AG09319 (cell line): ENCODE measurements at places on chromosomes 11 and 22.

- DNase-seq: no peak
Measured at GRCh38 chr22:48919851-48920589, 907.7 kb downstream of the BRD1 start.

- DNase-seq: no peak
Measured at GRCh38 chr22:20465759-20466077, 28.1 kb upstream of the SCARF2 start.

DNA sequence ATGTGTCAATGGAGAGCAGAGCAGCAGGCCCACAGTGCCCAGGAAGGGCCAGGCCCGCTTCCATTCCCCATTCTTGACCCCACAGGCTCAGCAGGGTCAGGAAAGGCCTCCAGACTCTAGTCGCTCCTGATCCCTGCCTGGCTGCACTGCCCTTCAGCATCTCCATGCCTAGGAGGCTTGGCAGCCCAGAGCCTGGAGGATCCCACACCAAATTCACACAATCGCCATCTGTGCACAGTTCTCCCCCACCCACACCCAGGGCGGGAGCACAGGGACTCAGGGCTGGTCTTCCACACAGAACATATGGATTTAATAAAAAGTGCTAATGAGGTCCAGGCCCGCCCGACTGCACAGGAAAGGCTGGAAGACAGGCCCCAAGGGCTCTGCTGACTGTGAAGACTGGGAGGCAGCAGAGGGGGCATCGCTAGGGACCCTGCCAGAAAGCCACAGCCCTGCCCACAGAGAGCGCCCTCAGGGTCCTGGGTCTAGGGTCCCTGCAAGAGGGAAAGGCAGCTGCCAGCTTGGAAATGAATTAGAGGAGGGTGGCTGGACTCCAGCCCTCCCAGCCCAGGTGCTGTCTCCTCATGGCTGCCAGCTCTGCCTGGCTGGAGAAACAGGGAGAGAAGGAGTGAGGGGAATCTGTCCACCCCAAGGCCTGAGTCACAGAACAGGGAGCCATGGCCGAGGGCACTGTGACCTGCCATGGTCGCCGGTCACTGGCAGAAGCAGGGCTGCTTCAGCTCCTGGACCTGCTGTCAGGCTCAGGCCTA lies 39.7 kb downstream of the DKK3 start:
- DNase-seq: peak; percentile 86

DNA sequence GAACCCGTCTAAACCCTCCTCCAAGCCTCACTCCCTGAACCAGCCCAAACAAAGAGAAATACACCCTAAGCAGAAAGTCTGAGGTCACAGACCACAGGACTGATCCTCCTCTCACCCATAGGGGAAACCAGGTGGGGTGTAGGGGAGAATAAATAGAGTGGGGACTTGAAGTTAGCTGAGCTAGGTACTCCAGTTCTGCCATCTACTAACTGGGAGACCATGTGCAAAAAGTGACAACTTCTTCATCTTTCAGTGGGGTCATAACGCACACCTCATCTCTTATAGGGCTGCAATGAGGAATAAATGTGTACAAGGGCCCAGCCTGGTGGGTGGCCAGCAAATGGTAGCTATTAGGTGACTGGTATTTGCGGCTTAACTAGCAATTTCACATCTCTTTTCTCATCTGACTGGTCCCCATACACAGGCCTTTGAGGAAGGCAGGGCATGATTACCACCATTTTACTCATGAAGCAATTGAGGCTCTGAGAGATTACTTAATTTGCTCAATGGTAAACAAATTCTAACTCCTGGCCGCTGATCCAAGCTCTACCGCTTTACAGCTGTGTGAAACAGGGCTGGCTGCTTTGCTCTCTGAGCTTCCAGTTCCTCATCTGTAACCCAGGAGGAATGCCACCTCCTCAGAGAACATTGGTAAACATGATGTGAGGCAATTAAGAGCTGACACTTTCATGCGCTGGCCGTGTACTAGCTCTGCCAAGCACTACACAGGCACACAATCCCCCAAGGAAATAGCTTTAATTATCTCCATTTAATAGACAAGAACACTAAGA lies 16.6 kb downstream of the TBC1D10A start:
- DNase-seq: peak; percentile 56

DNA sequence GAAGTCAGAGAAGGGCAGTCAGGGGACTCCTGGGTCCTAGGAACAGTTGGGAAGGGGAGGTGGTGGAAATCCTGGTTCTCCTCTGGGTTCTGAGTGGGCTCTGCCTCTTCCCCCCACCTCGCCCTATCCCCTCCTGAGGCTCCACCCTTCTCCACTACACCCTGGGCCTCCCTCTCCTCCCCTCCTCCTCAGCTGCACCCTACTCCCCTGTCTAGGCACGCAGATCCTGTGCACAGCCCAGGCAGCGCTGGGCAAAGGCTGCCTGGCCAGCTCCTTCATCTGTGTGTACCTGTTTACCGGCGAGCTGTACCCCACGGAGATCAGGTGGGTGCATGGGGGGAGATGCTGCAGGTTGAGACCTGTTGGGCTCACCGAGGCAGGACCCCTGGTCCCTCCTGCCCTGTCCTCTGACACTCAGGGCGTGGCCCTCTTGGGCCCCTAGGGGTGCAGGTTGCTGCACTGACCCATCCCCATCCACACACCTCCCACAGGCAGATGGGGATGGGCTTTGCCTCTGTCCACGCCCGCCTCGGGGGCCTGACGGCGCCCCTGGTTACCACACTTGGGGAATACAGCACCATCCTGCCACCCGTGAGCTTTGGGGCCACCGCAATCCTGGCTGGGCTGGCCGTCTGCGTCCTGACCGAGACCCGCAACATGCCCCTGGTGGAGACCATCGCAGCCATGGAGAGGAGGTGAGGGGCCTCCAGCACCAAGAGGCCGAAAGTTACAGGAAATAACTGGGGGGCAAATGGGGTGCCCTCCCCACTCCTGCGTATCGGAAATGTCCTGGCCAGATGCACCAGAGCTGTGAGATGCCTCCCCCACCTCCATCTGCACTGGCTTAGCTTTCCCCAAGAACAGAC lies 25.3 kb upstream of the POLA2 start:
- DNase-seq: no peak

DNA sequence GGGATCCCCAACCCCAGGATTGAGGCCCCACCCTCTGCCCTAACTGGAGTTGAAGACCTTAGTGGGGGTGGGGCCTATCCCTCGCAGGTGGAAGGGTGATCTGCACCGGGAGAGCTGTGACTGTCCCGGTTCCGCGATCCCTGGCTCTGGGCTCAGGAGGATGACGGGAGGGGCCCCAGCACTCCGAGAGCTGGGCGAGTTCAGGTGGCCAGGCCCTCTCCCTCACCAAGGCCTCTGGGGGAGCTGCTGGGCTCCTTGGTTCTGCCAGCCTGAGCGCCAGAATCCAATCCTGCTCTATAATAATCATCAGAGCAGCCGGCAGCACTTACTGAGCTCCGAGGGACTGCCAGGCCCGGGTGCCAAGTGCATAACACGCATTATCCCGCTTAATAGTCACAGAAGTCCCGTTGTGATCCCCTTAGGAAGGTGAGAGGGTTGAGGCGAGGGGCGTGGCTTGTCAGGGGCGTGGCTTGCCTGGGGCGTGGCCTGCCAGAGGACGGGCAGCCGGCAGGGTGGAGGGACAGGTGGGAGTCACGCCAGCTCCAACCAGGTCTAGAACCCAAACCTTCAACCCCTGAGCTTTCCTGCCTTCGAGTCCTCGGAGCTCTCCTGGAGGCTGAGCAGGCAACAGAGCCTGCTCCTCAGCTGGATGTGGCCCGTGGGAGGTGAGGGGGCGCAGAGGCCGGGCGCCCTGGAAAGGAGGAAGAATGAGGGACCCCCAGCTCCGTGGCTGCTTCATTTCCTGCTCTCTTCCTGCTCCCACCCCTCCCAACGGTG lies 7.3 kb upstream of the SYT7 start:
- no peak for DNase-seq

DNA sequence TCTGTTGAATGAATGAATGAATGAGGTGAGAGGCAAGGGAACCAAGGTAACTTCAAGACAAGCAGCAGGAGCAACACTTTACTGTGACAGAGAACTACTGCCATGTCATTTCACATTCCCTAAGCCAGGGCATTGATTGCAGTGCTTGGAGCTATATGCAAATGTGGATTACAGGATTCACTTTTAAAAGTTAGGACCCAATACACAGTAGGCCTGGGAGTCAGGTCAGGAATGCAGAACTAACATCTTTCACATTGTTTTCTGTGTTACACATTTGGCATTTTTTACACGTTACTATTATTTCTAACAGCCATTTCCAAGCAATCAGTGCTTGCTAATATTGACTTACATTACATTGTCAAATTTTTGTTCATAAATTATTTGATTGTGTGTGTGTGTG lies 26.2 kb upstream of the ME3 start:
- no peak for DNase-seq

DNA sequence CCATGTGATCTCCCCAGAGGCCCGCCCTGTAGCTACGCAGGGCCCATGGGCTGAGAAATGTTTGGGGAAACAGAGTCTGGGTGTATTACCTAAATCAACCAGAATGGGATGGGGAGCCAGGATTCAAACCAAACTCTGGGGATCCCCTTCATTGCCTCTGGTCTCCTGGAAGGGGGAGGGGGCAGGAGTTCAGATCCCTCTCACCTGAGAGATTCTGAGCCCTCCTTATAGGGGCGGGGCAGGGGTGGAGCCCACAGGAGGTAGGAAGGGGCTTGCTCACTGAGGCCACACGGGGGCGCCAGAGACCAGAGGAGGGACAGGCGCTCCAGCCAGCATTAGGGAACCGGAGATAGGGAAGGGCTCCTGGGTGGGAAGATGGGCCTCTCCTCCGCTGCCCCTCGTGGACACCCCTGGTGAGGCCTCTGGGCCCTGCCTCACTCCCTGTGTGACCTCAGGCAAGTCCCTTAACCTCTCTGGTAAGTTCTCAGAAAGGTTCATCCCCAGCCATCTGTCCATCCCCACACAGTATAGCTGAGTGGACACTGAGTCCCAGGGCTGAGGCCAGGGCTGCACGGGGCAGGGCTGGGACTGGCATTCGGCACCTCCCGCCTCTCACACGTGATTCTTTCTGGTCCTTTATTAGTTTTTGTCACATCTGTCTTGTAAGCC lies 2.7 kb upstream of the CDC42BPG start:
- peak; percentile 73 for DNase-seq

- DNase-seq: no peak
Measured at GRCh38 chr11:76102802-76103201, 103.5 kb downstream of the WNT11 start.

- no peak for DNase-seq
Measured at GRCh38 chr11:79296141-79296540, 144.7 kb downstream of the TENM4 start.

DNA sequence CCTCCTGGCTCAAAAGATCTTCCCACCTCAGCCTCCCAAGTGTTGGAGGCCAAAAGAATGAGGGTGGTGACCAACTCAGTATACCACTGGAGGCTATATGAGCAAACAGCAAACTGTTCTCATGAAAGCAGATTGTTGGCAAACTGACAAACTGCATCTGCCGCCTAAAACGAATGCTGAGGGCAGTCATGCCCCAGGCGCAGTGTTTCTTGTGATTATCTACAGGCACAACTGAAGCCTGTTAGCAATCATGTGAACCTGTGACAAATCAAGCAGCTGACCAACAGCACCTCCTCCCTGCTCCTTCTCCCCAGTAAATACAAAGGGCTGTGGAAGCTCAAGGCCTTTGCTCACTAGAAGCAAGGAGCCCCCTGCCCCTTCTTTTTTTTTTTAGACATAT lies 47.8 kb downstream of the BTBD10 start:
- DNase-seq: no peak

GRCh38 chr11:65381716-65382032 lies 772 bp downstream of the SLC25A45 start:
- no peak for DNase-seq

DNA sequence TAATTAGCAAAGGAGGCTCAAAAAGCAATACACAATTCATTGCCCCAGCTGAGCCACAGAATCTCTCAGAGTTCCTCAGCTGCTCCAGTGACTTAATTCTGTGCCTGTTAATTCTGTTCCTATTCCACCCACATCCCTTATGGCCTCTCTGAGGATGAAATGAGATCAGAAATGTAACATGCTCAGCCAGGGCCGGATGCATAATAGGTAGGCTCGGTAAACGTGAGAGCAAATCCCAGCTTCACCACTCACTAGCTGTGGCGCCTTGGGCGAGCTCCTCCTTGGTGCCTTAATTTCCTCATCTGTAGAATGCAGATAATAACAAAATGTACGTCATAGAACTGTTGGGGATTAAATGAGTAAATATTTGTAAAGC lies 42.8 kb upstream of the DKK3 start:
- no peak for DNase-seq

DNA sequence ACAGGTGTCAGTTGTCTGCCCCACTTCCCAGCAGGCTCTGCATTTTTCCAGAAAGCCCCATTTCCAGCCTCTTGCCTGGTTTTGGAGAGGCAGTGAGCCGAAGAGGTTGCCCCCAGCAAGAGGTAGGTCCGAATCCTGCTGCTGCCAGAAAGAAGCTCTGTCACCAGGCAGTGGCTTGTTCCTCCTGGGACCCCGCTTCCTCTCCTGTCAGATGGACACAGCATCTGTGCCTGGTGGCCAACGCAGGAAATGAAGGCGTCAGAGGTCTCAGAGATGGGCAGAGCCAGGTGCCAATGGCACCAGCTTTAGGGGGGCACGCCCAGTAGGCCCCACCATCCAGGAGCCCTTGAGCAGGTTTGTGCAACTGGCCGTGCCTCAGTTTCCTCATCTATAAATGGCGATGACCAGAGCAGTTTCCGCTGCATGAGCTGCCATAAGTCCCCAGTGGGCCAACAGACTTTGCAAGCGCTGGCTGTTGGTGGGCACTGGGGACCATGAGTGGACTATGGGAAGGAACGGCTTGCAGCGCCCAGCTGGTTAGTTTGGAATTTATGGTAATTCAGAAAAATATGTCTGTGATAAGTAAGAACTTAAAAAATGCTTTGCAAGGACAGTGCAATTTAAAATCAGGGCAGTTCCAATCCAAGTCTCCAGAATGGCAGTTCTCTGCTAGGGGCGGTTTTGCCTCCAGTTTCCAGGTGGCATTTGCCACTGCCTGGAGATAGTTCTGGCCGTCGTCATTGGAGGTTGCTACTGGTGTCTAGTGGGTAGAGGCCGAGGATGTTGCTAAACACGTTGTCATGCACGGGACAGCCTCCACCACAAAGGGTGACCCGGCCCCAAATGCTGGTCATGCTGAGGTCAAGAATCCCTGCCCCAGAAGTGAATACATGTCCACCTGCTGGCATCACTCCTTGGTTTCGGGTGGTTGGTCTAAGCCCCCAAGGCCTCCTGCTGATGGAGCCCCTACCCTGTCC lies 2.3 kb upstream of the OSBPL5 start:
- DNase-seq: no peak

DNA sequence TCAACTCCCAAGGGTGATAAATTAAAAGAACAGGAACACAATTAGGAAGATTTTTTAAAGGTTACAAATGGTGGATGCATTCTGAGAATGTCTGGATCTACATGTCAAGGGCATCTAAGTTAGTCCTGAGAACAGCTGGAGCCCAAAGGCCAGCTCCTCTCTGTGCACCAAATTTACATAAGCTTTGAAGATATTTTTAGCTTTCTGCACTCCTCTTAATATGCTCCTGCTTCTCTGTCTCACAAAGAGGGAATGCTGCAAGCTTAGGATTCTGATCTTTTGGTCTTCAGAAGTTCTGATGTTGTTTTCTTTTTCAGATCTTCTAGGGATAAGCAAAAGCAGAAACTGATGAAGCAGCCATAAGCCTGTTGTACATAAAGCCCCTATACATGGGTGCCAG lies 309.8 kb upstream of the NCAM1 start:
- no peak for DNase-seq
